Glutamatergic neuron (in vitro differentiated cells): ENCODE measurements at places on chromosomes 2 and 18.
A peak's percentile ranks its signal among the peaks of the same experiment; 100 is the strongest.

DNA sequence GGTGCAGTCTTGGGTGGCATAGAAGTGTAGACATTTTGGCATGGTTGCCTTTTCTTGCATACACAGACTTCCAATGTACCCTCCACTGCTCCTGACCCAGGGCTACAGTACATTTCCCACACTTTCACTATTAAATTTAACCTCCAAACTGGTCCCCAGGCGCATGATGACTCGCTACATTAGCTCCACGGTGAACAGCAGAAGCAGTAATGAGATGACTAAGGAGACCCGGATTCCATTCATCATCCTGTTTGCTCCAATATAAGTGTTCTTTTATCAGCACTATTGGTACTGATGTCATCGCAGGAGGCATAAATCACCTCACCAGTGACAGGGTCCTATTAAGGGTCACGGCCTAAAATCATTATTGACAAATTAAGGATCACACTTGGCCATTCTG lies 316.5 kb downstream of the EN1 start:
- no peak for DNase-seq

DNA sequence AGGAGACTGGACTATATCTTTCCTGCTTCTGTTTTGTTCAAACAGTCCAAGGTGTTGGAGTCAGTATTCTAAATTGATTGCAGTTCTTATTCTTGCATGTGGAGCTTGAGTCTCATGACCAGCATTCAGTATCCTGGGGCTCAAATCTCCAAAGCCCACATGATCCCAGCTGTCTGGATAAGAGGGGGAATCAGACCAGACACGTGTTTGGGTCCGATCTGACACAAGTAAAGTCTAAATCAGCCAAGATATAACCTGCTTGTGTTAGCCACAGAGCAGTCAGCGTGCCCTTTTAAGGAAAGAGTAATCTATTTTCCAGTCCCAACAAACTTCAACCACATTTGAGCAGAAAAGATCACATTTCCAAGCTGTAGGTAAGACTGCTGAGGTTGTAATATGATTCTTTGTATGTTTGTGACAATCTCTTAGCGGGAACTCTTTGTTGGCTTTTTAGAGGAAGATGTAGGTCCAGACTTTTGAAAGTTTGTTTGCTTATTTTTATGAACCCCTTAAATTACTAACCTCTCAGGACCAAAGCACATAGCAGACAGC lies 334.6 kb downstream of the SLC4A3 start:
- no peak for DNase-seq

- no peak for DNase-seq
Observed at GRCh38 chr18:70377857-70378701, 89.2 kb downstream of the SOCS6 start.

- no peak for DNase-seq
Observed at GRCh38 chr18:3192286-3192685, 27.5 kb downstream of the MYOM1 start.

DNA sequence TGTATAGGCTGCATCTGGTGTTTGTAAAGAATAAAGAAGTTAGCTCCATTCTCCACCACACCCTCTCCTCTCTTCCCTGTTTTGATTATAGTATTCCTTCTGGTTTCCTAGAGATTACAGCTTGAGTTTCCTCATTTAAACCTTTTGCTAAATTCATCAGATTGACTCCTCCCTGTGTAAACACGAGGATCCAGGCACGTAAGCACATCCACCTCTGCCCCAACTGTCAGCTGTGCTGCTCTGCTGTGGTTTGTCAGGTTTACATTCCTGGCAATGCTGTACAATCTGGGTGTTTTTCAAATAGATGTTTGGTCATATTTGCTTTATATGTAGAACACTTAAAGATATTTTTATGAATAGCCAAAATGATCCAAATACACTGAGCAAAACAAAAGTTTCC lies 302.8 kb downstream of the PTGR3 start:
- DNase-seq: no peak

GRCh38 chr2:38301340-38301968 lies 75.6 kb downstream of the ATL2 start:
- DNase-seq: no peak

GRCh38 chr2:50743471-50743870 lies 288.5 kb downstream of the NRXN1 start:
- DNase-seq: no peak

GRCh38 chr2:16638946-16639345 lies 26.7 kb downstream of the CYRIA start:
- no peak for DNase-seq

- no peak for DNase-seq
Observed at GRCh38 chr2:234326694-234327093, 170.2 kb downstream of the ARL4C start.

DNA sequence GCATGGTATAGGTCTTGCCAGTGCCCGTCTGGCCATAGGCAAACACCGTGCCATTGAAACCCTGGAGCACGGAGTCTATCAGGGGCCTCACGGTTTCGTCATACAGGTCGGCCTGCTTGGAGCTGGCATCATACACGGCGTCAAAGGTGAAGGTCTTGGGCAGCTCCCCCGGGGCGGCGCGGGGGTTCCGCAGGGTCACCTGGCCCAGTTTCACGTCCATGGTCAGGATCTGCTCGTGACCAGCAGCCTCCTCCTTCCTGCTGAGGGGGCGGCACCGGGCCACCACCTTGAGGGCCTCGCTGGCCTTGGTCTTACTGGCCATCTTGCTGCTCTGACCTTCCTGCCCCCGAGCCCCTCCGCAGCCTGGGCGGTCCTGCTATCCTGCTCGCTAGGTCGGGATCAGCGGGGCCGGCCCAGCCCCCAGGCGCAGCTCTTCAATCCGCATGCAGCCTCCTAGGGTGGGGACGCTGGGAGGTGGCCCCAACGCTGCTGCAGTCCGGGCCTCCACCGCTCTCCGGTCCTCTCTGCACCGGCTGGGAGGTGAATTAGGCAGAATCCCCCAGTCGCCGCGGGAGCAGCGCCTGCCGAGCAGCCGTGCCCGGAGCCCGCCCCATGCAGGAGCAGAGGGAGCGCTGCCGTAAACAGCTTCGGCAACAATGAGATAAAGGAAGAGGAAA lies 563 bp downstream of the KIF3C start:
- DNase-seq: peak; percentile 53

- DNase-seq: no peak
Observed at GRCh38 chr18:36481201-36481657, 183.7 kb downstream of the FHOD3 start.

DNA sequence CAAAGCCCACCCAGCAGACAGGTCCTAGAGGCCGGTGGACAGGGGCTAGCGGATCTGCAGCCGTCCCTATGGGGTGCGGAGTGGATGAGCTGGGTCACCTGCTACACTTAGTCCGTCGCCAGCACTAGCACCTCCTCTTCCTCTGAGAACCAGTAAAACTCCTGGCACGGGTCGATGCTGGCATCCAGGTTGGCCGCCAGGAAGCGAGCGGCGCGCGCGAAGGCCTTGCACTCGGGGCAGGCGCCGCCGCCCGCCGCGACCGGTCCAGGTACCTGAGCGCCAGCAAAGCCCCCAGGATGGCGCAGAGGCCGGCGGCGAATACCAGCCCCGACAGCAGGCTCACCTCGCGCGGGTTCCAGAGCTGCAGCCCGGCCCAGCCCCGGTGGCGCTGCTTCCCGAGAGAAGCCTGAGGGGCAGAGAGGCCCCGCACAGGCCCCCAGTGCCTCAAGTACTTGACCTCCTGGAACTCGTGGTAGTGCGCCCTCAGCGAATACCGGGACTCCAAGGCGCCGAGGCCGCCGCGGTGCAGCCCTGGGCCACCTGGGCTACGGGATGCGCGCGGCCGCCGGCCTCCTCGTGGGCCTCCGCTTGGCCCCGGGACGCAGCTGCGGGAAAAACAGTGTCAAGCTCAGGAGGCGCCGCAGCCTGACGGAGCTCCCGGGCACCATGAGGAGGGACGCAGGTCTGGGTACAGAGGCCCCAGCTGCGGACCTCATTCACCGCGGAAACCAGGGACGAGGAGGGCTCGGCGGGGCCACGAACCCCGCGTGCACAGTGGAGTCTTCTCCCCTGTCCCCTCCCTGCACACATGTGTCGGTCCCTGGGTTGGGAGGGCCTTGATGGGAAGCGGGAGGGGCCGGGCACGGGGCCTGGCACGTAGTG lies 27.5 kb upstream of the ALPP start:
- DNase-seq: peak; percentile 19
